ENCODE measurements at places on chromosomes 7 and 10.
A peak's percentile ranks its signal among the peaks of the same experiment; 100 is the strongest.

DNA sequence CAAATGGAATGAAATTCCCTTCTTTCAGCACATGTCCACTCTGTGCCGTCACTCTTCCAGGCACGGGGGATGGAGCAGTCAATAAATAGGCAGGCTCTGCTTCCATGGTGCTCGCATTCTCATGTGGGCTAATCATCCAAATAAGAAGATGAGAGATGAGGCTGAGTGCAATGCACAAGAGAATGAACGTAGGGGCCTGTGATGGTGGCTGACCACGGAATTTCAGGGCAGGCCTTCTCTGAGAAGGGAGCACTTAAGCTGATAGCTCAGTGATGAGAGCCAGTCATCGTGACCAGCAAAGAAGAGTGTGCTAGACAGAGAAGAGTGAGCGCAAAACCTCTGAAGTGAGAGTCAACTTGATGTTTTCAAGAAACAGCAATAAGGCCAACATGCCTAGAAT, 47.9 kb downstream of the TAF3 start:
- no peak for DNase-seq

GRCh38 chr7:90720984-90721760, 125.1 kb downstream of the CDK14 start:
- peak; percentile 67 for DNase-seq

GRCh38 chr10:114874827-114875411, 53.3 kb downstream of the FHIP2A start:
- DNase-seq, result no peak

- DNase-seq, result no peak
Observed at GRCh38 chr7:17396692-17397091, 98.2 kb downstream of the AHR start.

All from OCI-LY7 (cell line).